ENCODE measurements at places on chromosomes 13 and 19.

- no peak for DNase-seq
These were observed 27.7 kb downstream of the MAP2K2 start for GRCh38 chr19:4096049-4096892.

- DNase-seq: no peak
These were observed 199.6 kb downstream of the KLF5 start for GRCh38 chr13:73258406-73258805.

GRCh38 chr13:73913079-73913740, 221.0 kb downstream of the KLF12 start:
- peak; percentile 47 for DNase-seq

- DNase-seq: peak; percentile 51
These were observed 8.2 kb downstream of the NFIC start for GRCh38 chr19:3374369-3375112.

GRCh38 chr13:112960706-112961105, 8.3 kb upstream of the MCF2L start:
- DNase-seq: no peak

DNA sequence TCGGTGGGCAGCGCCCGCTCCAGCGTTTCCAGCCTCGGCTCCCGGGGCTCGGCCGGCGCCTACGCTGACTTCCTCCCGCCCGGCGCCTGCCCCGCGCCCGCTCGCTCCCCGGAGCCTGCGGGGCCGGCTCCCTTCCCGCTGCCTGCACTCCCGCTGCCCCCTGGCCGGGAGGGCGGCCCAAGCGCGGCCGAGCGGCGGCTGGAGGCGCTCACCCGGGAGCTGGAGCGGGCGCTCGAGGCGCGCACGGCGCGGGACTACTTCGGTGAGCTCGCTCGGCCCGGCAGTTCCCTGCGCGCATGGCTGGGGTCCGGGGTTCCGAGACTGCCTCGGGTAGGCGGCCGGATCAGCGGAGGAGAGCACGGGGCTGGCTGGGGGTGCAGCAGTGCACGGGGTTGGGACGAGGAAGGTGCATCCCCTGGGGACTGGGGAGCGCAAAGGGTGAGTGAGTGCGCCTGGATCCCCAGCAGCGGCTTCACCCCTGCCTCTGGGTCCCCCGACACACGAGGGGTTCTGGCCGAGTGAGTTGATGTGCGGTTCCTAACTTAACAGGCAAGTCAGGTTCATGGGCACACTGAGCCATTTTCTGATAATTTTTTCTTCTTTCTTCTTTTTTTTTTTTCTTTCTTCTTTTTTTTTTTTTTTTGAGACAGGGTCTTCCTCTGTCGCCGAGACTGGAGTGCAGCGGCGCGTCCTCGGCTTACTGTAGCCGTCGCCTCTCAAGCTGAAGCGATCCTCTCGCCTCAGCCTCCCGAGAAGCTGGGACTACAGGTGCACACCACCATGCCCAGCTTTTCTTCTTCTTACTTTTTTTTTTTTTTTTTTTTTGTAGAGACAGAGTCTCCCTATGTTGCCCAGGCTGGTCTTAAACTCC, 1.1 kb downstream of the WTIP start:
- DNase-seq: peak; percentile 39

All from fibroblast of lung (primary cell).